Activated CD8-positive, alpha-beta T cell treated with anti-CD3 and anti-CD28 coated beads for 36 hours (primary cell): ENCODE measurements at places on chromosomes 3 and 15. TPM values are rescaled to one million over a fixed set of nuclear protein-coding genes. Genes with fewer than 3 reads are reported as not detected.

GRCh38 chr15:63458794-63459395, 45.5 kb upstream of the USP3 start:
- H3K27me3 ChIP-seq: peaks cover 2% of the 10 kb centered on the region
- DNase-seq: no peak
- no peak overlapping the region for H3K4me3 ChIP-seq
- H3K27ac ChIP-seq: no peak overlapping the region
- H3K36me3 ChIP-seq: no peaks in the 10 kb centered on the region

- no peaks in the 10 kb centered on the region for H3K4me1 ChIP-seq
- no peak for DNase-seq
- H3K27ac ChIP-seq: no peak overlapping the region
- H3K36me3 ChIP-seq: no peaks in the 10 kb centered on the region
- no peak overlapping the region for H3K4me3 ChIP-seq
- no peaks in the 10 kb centered on the region for H3K27me3 ChIP-seq
Observed at GRCh38 chr3:169479314-169479939, 184.1 kb downstream of the MECOM start.

GRCh38 chr15:82393671-82394070, 35.9 kb upstream of the GOLGA6L9 start:
- peaks cover 4% of the 10 kb centered on the region for H3K36me3 ChIP-seq
- no peaks in the 10 kb centered on the region for H3K27me3 ChIP-seq
- H3K27ac ChIP-seq: no peak overlapping the region
- no peak for DNase-seq

- no peaks in the 10 kb centered on the region for H3K36me3 ChIP-seq
- H3K4me3 ChIP-seq: no peak overlapping the region
- no peak overlapping the region for H3K27ac ChIP-seq
- H3K27me3 ChIP-seq: no peaks in the 10 kb centered on the region
- DNase-seq: no peak
- H3K4me1 ChIP-seq: no peaks in the 10 kb centered on the region
Observed at GRCh38 chr3:174777813-174778212, 81.3 kb upstream of the NAALADL2 start.

DNA sequence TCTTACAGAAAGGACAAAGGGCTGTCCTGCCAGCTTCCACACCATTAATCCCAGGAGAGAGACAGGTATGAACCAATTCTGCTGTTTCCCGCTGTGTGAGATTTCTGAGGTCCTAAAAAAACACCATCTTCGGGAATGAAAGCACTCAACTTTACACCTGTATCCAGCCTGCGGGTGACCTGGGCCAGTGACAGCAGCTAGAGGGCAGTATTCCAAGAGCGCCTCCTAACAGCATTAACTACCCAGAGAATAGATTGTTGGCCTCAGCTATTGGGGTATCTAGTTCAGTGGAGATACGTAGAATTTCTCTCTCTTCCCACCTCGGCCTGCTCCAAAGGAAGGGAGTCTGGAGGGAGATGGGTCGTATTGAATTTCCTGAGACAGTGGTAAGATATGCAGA, 55.1 kb downstream of the WDR76 start:
- no peaks in the 10 kb centered on the region for H3K27me3 ChIP-seq
- H3K4me1 ChIP-seq: peaks cover 5% of the 10 kb centered on the region
- H3K27ac ChIP-seq: no peak overlapping the region
- DNase-seq: no peak
- H3K4me3 ChIP-seq: no peak overlapping the region
- peaks cover 37% of the 10 kb centered on the region for H3K36me3 ChIP-seq

DNA sequence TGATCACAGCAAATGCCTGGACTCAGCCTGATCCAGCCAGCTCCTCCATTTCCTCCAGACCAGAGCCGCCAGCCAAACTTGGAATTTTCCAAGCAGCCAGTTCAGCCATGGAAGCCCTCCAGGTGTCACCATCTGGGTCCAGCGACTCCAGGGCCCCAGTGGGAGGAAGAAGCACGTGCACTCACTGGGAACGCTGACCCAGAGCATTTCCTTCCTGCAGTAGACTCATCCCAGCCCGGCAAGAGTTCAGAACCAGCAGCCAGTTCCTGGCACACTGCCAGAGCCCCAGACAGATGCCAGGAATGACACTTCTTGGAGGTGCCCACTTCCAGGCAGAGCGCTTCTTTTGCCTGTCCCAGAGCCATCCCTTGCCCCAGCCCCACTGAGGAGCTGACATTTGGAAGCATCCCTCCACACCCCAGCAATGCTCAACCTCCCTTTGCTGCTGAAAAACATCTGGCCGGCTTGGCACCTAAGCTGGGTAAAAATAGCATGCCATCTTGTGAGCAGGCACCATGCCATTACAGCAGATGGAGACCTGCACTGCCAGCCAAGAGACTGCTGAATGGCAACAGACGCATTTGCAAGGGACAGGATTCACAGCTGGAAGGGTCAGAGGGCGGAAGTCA, 460.3 kb upstream of the PROK2 start:
- no peak overlapping the region for H3K27ac ChIP-seq
- DNase-seq: no peak
- no peak overlapping the region for H3K4me3 ChIP-seq
- H3K4me1 ChIP-seq: peaks cover 9% of the 10 kb centered on the region

- no peak for DNase-seq
- peaks cover 8% of the 10 kb centered on the region for H3K27me3 ChIP-seq
- no peak overlapping the region for H3K27ac ChIP-seq
- no peak overlapping the region for H3K4me3 ChIP-seq
- H3K4me1 ChIP-seq: no peaks in the 10 kb centered on the region
Observed at GRCh38 chr3:139715166-139715565, 37.4 kb upstream of the NMNAT3 start.

DNA sequence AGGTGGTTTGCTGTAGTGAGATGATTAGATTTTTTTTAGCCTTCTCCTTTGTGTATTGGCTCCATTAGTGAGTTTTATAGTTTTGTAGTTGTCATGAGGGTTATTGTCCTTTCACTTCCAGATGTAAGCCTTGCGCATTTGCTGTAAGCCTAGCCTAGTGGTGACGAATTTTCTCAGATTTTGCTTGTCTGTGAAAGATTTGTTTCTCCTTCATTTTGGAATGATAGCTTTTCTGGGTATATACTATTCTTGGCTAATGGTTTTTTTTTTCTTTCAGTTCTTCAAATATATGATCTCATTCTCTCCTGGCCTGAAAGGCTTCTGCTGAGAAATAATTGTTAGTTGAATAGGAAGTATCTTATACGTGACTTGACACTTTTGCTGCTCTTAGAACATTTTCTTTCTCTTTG, 166.5 kb upstream of the THRB start:
- no peak overlapping the region for H3K27ac ChIP-seq
- no peak for DNase-seq
- H3K27me3 ChIP-seq: no peaks in the 10 kb centered on the region
- H3K4me1 ChIP-seq: no peaks in the 10 kb centered on the region
- no peak overlapping the region for H3K4me3 ChIP-seq
- H3K36me3 ChIP-seq: no peaks in the 10 kb centered on the region

DNA sequence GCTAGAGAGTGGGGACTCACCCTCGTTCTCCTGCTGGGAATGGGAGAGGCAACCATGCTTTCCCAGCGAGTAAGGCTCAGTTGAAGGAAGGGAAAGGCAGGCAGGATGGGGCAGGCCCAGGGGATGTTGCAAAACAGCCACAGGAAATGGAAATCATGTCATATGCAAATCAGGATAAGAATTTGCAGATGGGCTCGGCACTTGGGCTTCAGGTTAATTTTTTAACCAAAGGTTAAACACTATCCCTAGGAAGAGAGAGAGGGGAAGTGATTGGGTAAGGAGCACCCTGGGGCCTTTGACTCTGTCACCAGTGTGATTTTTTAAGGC, 14.6 kb upstream of the PLA2G4E start:
- no peaks in the 10 kb centered on the region for H3K27me3 ChIP-seq
- peaks cover 10% of the 10 kb centered on the region for H3K4me1 ChIP-seq
- peak overlapping the region; percentile 72 for H3K27ac ChIP-seq
- H3K4me3 ChIP-seq: no peak overlapping the region
- peak; percentile 35 for DNase-seq

DNA sequence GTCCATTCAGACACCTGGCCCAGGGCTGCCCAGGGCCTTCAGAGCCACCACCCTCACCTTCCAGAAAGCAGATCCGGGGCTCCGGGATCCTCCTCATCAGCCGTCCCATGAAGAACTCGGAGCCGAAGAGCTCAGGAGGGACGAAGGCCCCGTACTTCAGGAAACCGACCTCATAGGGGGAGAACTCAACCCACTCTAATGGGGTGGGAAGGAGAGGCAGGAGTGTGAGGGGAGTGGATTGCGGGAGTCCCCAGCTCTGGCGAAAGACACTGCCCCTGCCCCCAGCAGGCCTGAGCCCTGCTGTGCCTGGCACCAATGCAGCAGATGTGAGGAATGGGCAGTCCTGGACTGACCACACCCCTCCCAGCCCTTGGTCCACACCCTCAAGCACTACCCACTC, 22.6 kb downstream of the PLA2G4D start:
- no peak for DNase-seq
- peaks cover 5% of the 10 kb centered on the region for H3K27me3 ChIP-seq
- no peak overlapping the region for H3K27ac ChIP-seq

The CA12 gene
- not detected for total RNA-seq

The ALDH1L1 gene
- not detected for total RNA-seq

The CCR9 gene
- 0.20 TPM for total RNA-seq

The EIF5A2 gene
- total RNA-seq: 5.2 TPM

The CATSPER2 gene
- 9.0 TPM for total RNA-seq

The TRIM42 gene
- not detected for total RNA-seq

The LARP6 gene
- 0.36 TPM for total RNA-seq
